ENCODE measurements at places on chromosomes 4 and X.

GRCh38 chrX:151019856-151020255 lies 36.7 kb downstream of the HMGB3 start:
- DNase-seq, result no peak

DNA sequence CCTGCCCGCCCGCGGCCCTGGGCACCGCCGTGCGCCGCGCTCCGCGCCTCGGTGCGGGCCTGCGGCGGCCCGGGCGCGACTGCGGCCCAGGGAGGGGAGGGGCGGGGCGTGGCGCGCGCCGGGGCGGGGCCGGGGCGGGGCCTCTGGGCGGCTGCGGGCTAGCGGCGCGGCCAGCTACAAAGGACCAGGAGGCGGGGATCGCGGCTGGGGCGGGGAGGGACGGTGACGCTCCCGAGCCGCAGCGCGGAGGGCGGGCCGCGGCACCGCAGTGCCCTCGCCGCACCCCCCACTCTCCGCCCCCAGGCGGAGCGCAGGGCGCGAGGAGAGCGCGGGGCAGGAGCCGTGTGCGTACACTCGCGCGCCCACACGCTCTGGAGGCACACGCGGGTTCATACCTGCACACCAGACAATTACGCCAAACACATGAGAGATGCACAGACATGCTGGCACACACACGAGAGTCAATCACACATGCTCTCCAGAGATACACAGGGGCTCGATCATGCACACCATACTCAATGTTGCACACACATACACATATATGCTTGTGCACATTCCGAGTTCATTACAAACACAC lies at the start of gene CRMP1:
TSS of gene CRMP1 (minus strand) at position 83 of the 577 bp plus-strand sequence. CDS start 117 bp downstream, outside the sequence.
- peak; percentile 94 for DNase-seq

- peak; percentile 66 for DNase-seq
Measured at GRCh38 chr4:140046543-140046942, 107.4 kb downstream of the MAML3 start.

DNA sequence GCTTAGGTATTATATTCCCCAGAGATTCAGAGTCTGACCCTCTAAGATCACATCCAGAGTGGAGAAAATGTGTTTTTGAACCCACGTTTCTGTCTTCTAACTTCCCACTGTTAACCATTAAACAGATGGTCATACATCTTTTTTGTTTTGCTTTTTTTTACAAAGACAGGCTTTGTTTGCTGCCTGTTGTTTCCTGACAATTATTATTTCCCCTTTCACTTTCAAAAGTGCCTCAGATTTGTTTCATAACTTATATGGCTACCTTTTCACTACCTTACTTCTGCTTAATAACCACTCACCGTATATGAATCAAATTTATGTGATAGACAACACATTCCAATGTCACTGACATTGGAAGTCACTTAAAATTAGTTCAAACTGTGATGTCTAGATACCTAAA lies 142.2 kb downstream of the HS3ST1 start:
- no peak for DNase-seq

DNA sequence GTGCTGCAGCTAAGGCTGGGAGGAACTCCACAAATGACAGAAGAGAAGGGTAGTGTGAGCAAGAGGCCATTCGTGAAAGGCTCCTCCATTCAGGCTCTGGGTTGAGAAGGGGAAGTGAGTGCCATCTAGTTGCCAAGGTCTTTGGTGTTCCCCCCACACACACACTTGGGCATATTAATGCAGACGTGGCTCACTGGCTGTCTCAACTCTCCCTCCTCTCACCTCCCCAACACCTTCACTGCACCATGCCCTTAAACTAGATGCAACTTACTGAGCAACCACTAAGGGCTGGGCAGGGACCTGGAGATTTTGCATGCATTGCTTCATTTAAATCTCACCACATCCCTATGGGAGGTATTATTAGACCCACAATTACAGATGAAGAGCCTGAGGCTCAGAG lies 8.7 kb downstream of the CLRN2 start:
- DNase-seq, result no peak

DNA sequence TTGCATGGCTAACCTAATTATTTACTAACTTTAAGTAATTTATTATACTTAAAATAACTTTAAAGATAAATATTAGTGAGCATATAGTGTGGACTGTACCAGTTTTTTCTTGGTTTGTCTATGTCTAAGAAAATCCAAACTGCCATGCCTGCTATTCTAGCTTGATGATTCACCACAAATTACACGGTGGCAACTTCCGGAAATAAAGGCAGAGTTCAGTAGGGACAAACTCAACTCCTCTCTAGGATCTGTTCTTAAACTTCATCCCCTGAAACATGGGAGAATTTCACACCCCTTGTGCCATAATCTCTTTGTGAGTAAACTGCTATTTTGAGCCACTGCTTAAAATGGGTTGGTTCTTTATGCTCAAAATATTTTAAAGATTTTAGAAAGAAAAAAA lies 213.6 kb upstream of the NRK start:
- no peak for DNase-seq

- DNase-seq, result no peak
Measured at GRCh38 chr4:74056858-74057562, 18.5 kb upstream of the CXCL3 start.

DNA sequence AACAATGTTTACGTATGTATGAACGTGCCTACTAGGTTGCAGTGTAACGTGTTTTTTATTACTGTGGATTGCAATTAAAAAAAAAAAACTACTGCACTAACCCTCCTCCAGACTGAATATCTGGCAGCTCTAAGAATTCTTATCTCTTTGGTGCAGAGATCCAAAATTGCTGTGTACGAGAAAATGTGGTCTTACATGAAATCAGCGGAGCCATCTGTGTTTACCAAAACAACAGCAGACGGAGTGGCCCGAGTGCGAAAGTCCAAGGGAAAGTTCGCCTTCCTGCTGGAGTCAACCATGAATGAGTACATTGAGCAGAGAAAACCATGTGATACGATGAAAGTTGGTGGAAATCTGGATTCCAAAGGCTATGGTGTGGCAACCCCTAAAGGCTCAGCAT lies 268.1 kb downstream of the THOC2 start:
- no peak for DNase-seq

DNA sequence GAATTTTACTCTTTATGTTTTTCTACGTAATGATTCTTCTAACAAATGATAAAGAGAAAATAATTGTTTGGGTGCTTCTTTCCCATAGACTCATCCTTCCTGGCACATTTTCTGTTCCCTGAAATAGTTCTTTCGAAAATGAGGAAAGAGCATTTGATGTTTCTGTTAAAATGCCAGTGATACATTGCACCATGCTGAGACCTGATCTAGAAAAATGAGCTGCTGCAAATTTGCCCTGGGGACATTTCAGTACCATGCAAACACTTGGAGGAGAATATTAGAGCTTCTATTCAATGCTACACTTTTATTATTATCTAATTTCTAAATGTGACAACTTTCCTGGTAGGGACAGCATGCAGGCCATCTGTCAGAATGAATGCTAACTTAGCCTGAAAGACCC lies 83.3 kb downstream of the C4orf33 start:
- no peak for DNase-seq

- DNase-seq, result no peak
Measured at GRCh38 chr4:141645611-141646340, 9.4 kb downstream of the IL15 start.

- DNase-seq, result peak; percentile 68
Measured at GRCh38 chrX:40237731-40238178, 140.0 kb upstream of the BCOR start.

DNA sequence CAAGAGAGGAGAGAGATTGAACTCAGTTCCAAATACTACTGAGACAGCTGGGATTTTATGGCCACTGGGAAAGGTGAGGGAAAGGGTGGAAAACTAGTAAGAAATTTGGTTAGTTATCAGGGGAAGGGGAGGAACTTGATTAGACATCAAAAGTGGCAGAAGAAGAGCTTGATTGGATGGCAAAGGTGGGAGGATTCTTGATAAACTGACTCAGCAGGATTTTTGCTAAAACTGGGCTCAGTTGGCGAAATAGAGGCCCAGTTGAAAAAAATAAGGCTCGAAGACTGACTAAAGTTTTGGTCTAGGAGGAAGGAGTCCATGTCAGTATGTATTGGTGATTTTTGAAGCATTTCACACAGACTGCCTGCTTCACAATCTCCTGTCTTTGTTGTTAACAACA lies 10.0 kb downstream of the BEX3 start:
- DNase-seq, result no peak

DNA sequence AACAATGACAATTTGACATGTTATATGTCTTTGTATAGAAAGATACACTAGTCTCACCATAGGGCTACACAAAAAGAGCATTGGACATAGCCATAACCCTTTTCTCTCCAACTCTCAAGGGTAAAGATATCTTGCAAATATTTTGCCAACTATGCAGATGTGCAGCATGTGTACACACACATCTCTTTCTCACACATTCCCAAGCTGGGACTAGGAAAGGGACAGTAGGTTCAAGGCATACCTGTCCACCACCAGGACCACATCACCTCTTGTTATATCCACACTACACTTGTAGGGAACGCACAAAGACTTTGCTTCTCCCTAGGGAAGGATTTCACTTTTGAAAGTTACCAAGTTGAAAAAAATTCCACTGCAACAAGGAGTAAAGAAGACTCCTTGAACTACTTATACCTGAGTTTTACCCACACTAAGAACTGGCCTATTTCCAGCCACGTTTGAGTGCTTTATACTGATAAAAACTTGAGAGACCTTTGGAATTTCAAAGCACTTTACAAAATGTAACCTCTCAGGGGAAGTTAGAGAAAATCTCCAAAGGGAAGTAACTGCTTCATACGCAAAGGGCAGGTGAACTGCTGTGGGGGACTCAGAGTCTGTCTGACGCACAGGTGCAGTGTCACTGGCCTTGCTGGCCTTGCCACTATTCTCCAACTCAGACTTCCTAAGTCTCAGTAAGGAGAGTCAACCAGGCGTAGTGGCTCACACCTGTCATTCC lies 36.9 kb downstream of the NR3C2 start:
- DNase-seq, result no peak

GRCh38 chr4:143335979-143336780 lies 496 bp upstream of the GAB1 start:
- peak; percentile 97 for DNase-seq

DNA sequence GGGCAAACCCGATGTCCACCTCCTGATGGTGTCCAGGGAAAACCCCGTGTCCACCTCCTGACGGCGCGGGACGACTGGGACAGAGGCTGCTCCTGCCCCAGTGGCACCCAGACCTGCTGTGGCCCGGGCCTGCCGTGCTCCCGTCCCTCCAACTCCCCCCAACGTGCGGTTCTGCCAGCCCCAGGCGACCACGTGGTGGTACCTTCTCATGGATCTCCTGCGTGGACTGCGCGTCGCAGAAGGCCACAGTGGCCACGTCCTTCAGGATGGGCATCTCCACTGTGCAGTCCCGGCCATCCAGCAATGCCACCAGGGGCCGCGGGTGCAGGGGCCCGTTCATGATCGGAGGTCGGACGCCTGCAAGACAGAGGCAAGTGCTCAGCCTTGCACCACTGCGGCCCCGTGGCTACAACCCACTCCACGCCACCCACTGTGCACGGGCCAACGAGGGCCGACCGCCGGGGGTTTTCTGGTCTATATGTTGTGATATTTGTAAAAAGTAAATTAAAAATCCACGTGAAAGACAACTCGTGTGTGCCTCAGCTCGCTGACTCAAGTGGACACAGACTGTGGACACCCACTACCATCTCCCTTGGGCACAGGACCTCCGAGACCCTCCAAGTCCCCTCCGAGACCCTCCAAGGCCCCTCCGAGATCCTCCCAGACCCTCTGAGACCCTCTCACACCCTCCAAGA lies 10.8 kb downstream of the CTBP1 start:
- DNase-seq, result no peak

GRCh38 chr4:74793757-74794381 lies 454 bp downstream of the BTC start:
- peak; percentile 93 for DNase-seq

GRCh38 chr4:112532267-112532666 lies 16.3 kb upstream of the NEUROG2 start:
- no peak for DNase-seq

DNA sequence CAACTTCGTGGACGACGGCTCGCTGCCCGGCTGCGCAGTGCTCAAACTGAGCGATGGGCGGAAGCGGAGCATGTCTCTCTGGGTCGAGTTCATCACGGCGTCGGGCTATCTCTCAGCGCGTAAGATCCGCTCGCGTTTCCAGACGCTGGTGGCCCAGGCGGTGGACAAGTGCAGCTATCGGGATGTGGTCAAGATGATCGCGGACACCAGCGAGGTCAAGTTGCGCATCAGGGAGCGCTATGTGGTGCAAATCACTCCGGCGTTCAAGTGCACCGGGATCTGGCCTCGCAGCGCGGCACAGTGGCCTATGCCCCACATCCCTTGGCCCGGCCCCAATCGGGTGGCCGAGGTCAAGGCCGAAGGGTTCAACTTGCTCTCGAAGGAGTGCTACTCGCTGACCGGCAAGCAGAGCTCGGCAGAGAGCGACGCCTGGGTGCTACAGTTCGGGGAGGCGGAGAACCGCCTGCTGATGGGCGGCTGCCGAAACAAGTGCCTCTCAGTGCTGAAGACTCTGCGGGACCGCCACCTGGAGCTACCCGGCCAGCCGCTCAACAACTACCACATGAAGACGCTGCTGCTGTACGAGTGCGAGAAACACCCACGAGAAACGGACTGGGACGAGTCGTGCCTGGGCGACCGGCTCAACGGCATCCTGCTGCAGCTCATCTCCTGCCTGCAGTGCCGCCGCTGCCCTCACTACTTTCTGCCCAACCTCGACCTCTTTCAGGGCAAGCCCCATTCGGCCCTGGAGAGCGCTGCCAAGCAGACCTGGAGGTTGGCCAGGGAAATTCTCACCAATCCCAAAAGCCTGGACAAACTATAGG lies 1.5 kb downstream of the MAB21L2 start:
- DNase-seq, result peak; percentile 88

- no peak for DNase-seq
Measured at GRCh38 chr4:123415576-123415975, 19.0 kb downstream of the SPRY1 start.

GRCh38 chr4:150573534-150573933 lies 8.4 kb upstream of the MAB21L2 start:
- no peak for DNase-seq

GRCh38 chrX:109537324-109537665 lies 651 bp downstream of the NXT2 start:
- DNase-seq, result no peak

- no peak for DNase-seq
Measured at GRCh38 chr4:37678624-37679023, 7.6 kb downstream of the RELL1 start.

DNA sequence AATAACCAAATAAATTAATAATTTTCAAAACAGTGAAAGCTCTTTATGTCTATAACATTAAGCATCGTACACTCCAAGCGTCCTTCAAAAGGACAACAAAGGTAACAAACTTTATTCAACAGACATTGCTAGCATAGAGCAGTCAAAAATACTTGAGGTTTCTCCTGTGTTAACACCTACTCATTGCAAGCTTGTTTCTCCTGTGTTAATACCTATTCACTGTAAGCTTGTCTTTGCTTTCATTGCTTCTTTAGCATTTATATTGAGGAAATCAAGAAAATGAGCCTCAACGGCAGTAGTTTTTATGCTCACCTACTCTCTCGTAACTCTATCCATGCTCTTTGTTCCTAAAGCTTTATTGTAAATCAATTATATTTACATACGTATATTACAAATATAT lies 3.5 kb downstream of the SPOCK3 start:
- DNase-seq, result no peak

DNA sequence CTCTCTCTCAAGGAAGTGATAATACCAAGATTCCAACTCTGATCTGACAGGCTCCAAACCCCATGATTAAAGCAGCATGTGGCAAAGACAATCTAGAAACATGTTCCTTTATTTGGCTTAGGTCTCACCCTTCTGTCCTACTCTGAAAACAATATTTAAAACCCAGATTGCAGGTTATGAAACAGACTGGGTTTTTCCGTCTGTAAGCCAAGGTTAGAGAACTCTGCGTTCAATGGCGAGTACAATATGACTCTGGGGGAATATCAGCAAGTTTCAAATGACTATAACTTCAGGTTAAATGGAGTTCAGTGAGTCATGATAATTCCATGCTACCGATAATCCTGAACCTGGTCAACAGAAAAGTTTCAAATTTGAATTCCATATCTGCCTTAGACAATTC lies 50.8 kb downstream of the ANAPC10 start:
- DNase-seq, result no peak
